ENCODE measurements at places on chromosomes 12 and 14. TPM values are rescaled to one million over a fixed set of nuclear protein-coding genes. Genes with fewer than 3 reads are reported as not detected.
A peak's percentile ranks its signal among the peaks of the same experiment; 100 is the strongest.

The LMO3 gene
- total RNA-seq = 228 TPM

The KRT2 gene
- total RNA-seq = not detected

GRCh38 chr12:84463741-84464495 lies 448.7 kb downstream of the SLC6A15 start:
- H3K4me3 ChIP-seq = no peak overlapping the region
- no peak overlapping the region for H3K27ac ChIP-seq
- H3K4me1 ChIP-seq = peaks cover 9% of the 10 kb centered on the region
- H3K36me3 ChIP-seq = no peaks in the 10 kb centered on the region
- no peaks in the 10 kb centered on the region for H3K27me3 ChIP-seq

The SLC22A17 gene
- 38.8 TPM for total RNA-seq

DNA sequence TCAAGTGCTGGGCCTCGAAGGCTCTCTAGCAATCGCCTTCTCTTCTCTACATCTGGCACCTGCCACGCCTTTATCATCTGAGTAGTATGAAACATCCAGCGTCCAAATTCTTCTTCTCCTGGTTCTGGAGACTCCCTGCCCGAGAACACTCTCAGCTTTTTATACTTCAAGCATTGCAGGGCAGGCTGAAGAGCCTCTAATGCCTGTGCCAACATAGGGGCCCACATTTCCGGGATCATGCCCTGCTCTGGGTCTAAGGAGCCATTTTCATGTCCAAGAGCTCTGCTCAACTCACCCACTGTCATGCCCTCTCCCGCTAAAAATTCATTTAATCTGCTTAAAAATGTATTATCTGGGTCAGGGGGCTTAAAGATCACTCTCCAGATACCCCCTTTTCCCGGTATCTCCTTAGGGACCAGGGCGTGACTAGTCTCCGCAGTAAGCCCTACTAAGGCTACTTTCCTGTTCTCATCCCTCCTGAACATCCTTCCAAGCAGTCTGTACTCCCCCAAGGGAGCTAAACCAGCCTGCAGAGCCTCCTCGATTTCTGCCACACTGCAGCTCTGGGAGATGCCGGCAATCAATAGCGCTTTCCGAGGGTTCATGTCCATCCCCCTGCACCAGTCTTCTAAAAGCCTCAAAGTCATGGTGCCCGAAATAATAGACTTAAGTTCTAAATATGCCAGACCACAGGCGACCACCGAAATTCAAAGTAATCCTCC lies 940 bp downstream of the MOAP1 start:
- no peaks in the 10 kb centered on the region for H3K36me3 ChIP-seq
- no peaks in the 10 kb centered on the region for H3K27me3 ChIP-seq
- peak overlapping the region; percentile 90 for H3K4me3 ChIP-seq
- H3K27ac ChIP-seq = peak overlapping the region; percentile 95

- no peak overlapping the region for H3K27ac ChIP-seq
- H3K4me1 ChIP-seq = peaks cover 29% of the 10 kb centered on the region
- no peaks in the 10 kb centered on the region for H3K36me3 ChIP-seq
- no peaks in the 10 kb centered on the region for H3K27me3 ChIP-seq
- no peak overlapping the region for H3K4me3 ChIP-seq
- no peak for DNase-seq
These were observed 10.1 kb downstream of the FBXL14 start for GRCh38 chr12:1584326-1584725.

GRCh38 chr14:105366386-105367074 lies 31.8 kb upstream of the TEX22 start:
- no peak for DNase-seq
- H3K4me1 ChIP-seq = no peaks in the 10 kb centered on the region
- H3K4me3 ChIP-seq = no peak overlapping the region
- H3K36me3 ChIP-seq = no peaks in the 10 kb centered on the region
- no peak overlapping the region for H3K27ac ChIP-seq

GRCh38 chr14:100695423-100695738 lies 31.3 kb upstream of the DLK1 start:
- DNase-seq = no peak
- no peak overlapping the region for H3K27ac ChIP-seq
- no peaks in the 10 kb centered on the region for H3K36me3 ChIP-seq
- H3K4me3 ChIP-seq = no peak overlapping the region

DNA sequence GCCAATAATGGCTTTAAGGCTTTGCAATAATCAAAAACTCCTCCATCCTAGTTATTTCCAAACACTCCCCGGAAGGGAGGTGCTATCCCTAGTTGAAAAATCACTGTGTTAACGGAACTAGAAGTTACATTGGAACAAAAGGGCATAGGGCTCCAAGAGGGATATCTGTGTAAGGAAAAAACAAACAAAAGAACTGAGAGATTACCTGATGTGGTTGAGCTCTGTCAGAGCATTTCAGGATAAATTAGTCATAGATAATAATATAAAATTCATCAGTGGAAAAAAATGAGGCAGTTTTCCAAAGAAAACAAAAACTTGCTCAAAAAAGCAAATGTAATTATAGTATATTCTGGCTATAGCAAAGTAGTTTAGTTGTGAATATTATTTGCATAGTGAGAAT lies 27.4 kb upstream of the PAPLN start:
- no peak for DNase-seq
- no peaks in the 10 kb centered on the region for H3K4me1 ChIP-seq
- peaks cover 83% of the 10 kb centered on the region for H3K36me3 ChIP-seq
- no peak overlapping the region for H3K4me3 ChIP-seq

The LTBR gene
- total RNA-seq = 123 TPM

GRCh38 chr12:118404876-118405521 lies 28.6 kb downstream of the SUDS3 start:
- no peaks in the 10 kb centered on the region for H3K36me3 ChIP-seq
- H3K27me3 ChIP-seq = no peaks in the 10 kb centered on the region
- DNase-seq = peak; percentile 74
- peak overlapping the region; percentile 17 for H3K27ac ChIP-seq
- peaks cover 8% of the 10 kb centered on the region for H3K4me1 ChIP-seq

GRCh38 chr12:15528666-15529065 lies 206.4 kb downstream of the PTPRO start:
- no peaks in the 10 kb centered on the region for H3K36me3 ChIP-seq
- H3K4me3 ChIP-seq = no peak overlapping the region
- H3K27ac ChIP-seq = no peak overlapping the region
- no peak for DNase-seq

The ARHGEF40 gene
- 17.4 TPM for total RNA-seq

- no peaks in the 10 kb centered on the region for H3K27me3 ChIP-seq
- no peak for DNase-seq
- no peaks in the 10 kb centered on the region for H3K36me3 ChIP-seq
These were observed 30.6 kb upstream of the LMO3 start for GRCh38 chr12:16636435-16637055.

- no peaks in the 10 kb centered on the region for H3K4me1 ChIP-seq
- no peak overlapping the region for H3K27ac ChIP-seq
- no peaks in the 10 kb centered on the region for H3K36me3 ChIP-seq
- no peak overlapping the region for H3K4me3 ChIP-seq
- no peaks in the 10 kb centered on the region for H3K27me3 ChIP-seq
These were observed 147.0 kb upstream of the NOS1 start for GRCh38 chr12:117508468-117508867.

DNA sequence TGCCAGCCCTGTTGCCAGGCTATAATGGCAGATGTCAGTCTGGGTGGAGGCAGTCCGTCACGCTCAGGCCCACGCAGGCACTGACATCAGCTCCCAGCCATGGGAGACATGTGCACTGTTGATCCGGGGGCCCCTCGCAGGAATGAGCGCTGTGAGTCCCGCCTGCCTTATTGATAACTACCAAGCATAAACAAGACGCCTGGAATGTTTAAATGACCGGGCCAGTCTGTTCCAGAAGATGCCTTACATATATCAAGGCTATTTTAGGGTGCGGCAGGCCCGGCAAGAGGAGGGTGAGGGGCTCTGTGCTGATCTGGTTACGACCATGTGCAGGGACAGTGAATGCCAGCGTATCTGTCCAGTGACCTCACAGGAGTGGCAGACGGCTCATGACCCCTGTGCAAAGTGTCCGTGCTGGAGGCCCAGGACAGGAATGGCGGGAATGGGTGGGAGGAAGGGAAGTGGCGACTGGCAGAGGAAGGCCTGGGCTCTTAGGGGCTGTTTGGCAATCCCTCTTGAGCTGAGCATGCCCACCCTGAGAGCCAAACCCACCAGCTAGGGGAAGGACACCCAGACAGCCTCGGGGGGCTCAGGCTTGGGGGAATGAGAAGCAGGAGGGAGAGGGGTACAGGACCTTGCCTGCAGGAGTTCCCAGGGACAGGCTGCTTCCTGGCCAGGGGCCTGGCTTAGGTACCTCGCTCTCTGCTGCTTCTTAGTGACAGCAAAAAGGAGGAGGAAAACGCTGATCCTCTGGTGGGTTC lies 49.3 kb downstream of the DLK1 start:
- H3K4me3 ChIP-seq = no peak overlapping the region
- no peaks in the 10 kb centered on the region for H3K27me3 ChIP-seq
- H3K27ac ChIP-seq = no peak overlapping the region
- H3K4me1 ChIP-seq = no peaks in the 10 kb centered on the region
- DNase-seq = peak; percentile 43
- H3K36me3 ChIP-seq = no peaks in the 10 kb centered on the region

- peaks cover 52% of the 10 kb centered on the region for H3K36me3 ChIP-seq
- no peak overlapping the region for H3K27ac ChIP-seq
- H3K27me3 ChIP-seq = no peaks in the 10 kb centered on the region
- H3K4me3 ChIP-seq = no peak overlapping the region
These were observed 41.6 kb downstream of the RNF34 start for GRCh38 chr12:121441555-121441954.

- no peak overlapping the region for H3K4me3 ChIP-seq
- H3K27me3 ChIP-seq = no peaks in the 10 kb centered on the region
- no peak for DNase-seq
- H3K27ac ChIP-seq = no peak overlapping the region
- H3K36me3 ChIP-seq = no peaks in the 10 kb centered on the region
These were observed 140.6 kb downstream of the PDE3A start for GRCh38 chr12:20508962-20509361.

The PALS1 gene
- total RNA-seq = 23.2 TPM

DNA sequence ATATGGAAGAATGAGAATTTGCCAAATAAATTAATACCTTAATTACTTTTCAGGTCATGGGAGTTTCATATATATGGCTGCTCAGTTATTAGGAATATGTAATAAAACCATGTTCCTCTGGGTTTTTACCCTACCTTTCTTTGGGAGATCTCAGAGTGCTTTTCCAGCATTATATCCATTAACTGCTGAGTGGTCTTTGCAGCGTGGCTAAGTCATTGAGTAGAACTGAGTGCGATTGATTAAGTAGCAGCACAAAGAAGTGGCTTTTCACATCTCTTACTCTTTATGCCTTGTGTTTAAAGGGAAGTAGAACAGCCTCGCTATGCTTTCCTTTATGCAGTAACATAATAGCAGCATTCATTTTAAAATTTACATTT lies 340.1 kb downstream of the SNAPC1 start:
- no peak for DNase-seq
- H3K27ac ChIP-seq = no peak overlapping the region
- H3K27me3 ChIP-seq = no peaks in the 10 kb centered on the region
- H3K4me3 ChIP-seq = no peak overlapping the region

DNA sequence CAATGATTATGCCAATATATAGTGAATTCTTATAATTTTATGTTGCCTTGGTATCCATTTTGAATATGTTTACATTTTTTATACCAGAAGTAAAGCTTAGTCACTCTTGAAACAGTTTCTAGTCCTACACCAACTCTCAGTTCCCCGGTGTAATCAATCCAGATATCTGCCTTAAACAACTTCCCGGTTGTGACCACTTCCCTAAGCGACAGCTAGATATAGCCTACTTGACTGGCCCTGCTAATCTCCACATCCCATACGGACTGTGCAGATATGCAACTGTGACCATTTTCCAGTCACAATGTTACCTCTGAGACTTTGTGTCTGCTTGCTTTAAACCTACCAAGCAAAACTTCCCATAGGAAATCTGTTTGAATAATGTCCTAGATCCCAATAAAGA lies 1551.5 kb upstream of the SEL1L start:
- no peaks in the 10 kb centered on the region for H3K27me3 ChIP-seq
- H3K4me1 ChIP-seq = no peaks in the 10 kb centered on the region
- H3K27ac ChIP-seq = no peak overlapping the region
- no peaks in the 10 kb centered on the region for H3K36me3 ChIP-seq

DNA sequence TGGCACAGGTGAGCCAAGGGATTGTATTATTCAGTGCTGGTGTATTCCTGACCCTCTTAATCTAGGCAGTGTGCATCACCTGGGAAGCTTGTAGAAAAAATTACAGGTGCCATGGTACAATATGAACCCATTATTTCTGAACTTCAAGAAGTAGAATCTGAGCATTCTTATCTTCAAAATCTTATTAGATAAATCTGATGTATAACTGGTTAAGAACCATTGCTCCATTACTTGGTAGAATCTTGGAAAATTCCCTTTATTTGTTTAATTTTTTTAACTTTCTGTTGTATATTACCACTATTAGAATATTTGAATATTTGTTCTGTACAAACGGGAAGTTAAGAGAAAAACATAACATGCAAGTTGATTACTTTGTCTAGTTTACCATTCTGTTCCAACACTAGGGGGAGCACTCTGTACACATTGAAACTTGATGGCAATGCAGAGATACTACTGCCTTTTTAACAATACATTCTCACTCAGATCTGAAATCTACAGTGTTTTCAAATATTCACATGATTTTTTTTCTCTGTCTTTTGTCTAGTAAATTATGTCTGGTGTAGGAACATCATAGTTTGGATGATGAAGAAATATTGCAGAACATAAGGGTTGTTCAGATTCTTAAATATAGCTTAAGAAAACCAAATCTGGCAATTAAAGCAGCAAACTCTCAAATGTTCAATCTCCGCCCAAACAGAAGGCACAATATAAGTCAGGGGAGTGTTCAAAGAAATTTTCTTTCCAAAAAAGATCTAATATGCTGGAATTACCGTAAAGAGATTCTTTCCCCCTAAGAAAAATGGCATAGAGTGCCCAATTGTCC lies 196.6 kb downstream of the PCNX1 start:
- H3K27ac ChIP-seq = no peak overlapping the region
- no peak overlapping the region for H3K4me3 ChIP-seq
- H3K4me1 ChIP-seq = no peaks in the 10 kb centered on the region

DNA sequence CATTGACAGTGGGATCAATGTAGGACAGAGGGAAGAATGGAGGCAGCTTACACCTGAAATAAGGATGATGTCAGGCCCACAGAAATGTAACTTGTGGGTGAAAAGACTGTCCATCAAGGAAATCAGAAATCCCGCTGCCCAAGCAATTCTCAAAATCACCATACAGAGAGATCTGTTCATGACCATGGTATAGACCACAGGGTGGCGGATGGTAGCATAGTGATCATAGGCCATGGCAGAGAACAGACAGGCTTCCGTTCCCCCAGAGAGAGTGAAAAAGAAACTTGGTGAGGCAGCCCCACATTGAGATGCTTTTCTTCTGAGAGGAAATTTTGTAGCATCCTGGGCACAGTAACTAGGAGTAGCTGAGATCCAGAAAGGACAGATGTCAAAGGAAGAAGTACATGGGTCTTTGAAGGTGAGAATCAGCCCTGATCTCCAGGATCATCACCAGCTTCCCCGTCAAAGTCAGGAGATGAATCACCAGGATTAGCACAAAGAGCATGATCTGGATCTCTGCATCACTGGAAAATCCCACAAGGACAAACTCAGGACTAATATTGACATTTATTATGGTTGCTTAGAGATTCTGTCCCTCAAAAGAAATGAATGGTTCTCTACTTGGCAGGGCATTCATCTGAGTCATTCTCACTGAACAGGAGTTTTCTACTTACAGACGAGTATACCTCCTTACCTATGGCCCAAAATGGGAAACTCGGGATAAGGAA lies 5.5 kb upstream of the ZNF641 start:
- H3K36me3 ChIP-seq = no peaks in the 10 kb centered on the region
- no peaks in the 10 kb centered on the region for H3K27me3 ChIP-seq
- no peak overlapping the region for H3K27ac ChIP-seq

GRCh38 chr14:25050269-25051150 lies 563 bp upstream of the STXBP6 start:
- no peaks in the 10 kb centered on the region for H3K27me3 ChIP-seq
- no peaks in the 10 kb centered on the region for H3K4me1 ChIP-seq
- no peak for DNase-seq

GRCh38 chr12:132583411-132583710 lies 27.0 kb downstream of the LRCOL1 start:
- no peak overlapping the region for H3K27ac ChIP-seq
- no peaks in the 10 kb centered on the region for H3K4me1 ChIP-seq
- no peak for DNase-seq

Data from sigmoid colon (tissue), 7 donors.